ENCODE measurements at places on chromosomes 2 and 18.

- DNase-seq = no peak
Observed at GRCh38 chr18:23257686-23258565, 122.6 kb downstream of the CABLES1 start.

- no peak for DNase-seq
Observed at GRCh38 chr2:183219888-183220287, 95.6 kb downstream of the NUP35 start.

- no peak for DNase-seq
Observed at GRCh38 chr2:94996305-94997100, 29.0 kb upstream of the MAL start.

DNA sequence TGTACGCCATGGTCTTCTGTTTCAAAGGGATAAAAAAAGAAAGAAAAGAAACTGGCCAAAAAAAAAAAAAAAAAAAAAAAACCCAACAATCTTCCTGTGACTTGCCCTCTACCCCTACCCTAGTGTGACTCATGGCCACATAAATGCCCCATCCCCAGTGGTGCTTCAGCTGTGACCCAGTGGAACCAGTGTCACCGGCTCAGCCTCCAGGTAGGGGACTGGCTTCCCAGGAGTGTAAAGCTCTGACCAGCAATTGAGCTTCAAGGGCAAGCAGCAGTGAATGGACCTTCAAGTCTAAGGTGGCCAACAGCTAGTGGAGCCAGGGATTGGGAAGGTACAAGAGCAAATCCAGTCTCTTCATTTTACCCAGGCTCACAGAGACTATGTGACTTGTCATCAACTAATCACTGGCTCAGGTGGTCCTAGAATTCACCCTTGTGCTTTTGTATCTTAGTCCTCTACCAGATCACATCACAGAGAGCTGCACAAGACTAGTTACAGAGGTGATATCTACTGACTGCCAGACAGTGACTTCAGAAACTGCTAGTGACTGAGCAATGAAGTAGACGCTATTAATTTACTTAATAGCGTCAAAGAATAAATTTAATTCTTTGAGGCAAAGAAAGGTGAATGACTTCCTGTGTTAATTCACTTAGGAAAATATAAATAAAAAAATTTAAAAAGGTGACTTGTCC, 1.3 kb upstream of the TGFBRAP1 start:
- no peak for DNase-seq

DNA sequence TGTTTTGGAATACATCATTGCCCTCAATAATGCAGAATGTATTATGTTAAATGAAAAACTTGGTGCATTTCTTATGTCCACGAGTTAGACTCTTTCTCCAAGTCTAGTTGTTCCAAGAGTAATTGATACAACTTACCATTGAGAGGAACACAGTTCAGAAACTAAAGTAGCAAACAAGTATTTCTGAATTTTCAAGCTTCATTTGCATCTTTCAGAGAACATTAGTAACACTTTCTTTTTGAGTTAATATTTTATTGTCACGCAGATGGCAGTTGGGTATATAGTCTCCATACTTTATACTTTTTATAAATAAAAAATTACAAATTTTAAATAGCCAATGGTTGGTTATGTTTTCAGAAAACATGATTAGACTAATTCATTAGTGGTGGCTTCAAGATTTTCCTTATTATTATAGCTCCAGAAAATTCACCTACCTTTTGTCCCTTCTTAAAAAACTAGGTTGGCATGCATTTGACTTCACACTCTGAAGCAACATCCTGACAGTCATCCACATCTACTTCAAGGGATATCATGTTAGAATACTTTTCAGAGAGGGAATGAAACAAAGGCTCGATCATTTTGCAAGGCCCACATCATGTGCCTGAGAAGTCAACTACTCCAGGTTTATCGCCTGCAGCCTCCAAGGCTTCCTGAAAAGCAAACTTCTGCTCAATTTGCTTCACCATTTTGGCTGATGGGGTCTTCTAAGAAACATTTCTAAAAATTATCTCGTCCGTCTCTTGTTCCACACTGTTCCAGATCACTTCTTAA, 29.9 kb downstream of the LYPD6B start:
- DNase-seq = no peak

GRCh38 chr18:79123948-79124347, 54.8 kb downstream of the ATP9B start:
- no peak for DNase-seq

DNA sequence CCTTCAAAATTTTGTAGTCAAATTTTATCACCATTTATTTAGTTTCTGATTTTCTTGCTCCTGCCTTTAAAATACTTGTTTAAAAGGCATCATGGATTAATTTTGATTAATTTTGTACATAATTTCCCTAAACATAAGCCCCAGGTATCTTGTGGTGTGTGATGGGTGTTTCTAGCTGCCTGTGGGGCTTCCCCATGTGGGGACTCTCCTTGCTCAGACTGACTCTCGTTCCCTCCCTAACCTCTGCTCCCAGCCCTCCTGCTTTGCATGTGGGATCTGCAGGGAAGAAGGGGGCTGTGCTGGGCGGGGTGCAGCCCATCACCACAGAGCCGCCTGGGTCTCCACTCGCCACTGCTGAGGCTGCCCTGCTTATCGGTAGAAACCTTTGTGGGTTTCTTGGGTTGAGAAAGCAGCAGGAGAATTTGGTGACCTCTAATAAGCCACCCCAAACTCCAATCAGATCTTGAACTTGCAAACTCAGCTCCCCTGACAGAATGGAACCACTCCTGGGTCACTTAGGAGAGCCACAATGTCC, 72.5 kb downstream of the MRPS9 start:
- DNase-seq = no peak

DNA sequence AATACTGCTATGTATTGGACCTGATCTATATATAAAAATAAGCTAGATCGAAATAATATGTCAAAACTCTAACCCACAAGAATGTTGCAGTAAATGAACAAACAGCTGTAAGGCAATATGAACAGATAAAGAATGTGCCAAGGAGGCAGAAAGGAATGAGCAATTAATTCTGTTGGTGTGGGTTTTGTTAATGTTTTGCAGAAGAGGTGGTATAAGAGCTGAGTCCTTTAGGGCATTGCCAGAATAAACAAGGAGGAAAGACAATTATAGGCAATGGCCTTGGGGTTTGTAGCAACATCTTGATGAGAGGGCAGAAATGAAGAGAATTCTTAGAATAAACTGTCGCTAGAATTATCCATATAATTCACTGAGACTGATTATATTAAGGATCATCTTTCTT, 240.9 kb upstream of the GULP1 start:
- DNase-seq = no peak

DNA sequence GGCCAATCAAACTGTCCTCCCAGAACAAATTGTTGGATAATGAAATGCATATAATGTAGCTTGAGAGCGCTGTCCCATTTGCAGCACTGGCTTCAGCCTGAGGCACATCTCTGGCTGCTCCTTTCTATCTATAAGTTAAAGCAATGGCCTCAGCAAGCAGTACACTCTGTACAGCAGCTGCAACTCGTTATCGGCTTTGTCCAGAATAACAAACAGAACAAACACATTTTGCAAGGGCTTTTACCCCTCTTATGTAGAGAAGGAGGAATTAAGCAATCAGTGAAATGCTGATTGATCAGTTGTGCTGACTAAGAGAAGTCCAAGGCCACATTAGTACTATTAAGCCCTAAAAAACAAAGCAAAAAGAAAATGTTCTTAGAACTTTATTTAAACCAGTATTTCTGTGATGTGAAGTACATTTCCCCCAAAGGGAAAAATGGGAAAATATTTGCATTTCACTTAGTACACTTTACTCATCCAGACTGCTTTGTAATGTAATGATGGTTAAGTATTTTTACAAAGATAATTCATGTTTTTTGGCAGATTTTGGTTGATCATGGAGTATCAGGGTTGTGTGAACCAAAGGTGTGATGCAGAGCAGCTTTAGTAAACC, 15.0 kb upstream of the CPS1 start:
- DNase-seq = no peak

DNA sequence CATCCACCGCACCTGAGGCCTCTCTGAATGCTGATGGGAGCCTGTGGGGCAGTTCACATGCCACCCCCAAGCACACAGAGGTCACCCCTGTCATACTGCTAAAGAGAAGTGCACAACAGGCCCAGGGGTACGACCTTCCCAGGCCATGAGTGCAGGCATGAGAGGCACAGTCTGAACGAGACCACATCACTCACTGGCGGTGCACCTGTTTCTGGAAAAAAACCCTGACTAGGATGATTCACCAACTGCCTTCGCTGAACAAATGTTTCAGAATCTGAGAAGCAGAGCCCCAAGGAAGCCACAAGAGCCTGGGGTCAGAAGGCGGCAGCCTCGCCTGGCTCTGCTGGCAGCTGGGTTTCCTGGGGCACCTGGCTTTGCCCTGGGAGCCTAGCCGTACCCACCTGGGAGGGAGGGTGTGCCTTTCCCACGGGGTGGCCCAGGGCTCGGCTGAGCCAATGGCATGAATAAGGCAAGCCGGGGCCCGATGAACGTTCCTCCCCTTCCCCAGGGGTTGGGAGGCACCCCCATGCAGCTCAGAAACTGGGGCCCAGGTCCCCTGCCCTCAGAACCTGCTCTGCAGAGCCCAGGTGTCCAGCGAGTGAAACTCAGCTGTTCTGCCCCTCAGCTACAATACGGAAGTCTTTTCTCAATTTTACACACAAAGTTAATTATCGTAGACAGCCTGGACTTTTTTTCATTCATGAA, 73.8 kb downstream of the HDAC4 start:
- DNase-seq = no peak

DNA sequence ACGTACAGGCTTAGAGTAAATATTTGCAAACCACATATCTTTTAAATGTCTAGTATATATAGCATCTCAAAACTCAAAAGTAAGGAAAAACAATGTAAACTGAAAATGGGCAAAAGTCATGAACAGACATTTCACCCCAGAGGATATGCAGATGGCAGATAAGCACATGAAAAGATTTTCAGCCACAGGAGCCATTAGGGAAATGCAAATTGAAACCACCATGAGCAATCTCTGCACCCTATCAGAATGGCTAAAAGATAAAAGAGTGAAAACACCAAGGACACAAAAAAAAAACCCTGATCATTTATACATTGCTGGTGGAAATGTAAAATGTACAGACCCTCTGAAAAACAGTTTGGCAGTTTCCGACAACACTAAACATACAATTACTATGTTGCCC, 292.7 kb downstream of the ZNF516 start:
- no peak for DNase-seq

- DNase-seq = no peak
Observed at GRCh38 chr2:86786001-86786536, 4.6 kb downstream of the CD8A start.

GRCh38 chr2:3745920-3746319, 42.5 kb downstream of the DCDC2C start:
- no peak for DNase-seq

DNA sequence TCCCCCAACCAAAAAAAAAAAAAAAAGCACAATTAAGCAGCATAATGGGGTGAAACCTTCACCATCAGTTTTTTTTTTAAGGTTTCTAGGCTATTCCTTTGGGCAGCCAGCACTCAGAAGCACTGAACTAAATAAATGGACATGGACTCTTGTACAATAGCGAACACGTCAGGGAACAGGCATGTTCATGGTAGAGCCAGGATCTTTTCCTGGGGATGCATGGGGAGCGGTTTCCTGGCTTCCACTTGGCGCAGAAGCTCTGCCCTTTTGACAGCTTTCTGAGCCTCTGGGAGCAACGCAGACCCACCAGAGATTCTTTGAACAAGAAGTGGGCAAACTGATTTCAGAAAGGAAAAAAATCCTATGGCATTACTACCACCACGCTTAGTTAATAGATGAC, 35.0 kb downstream of the ALPK2 start:
- DNase-seq = no peak

DNA sequence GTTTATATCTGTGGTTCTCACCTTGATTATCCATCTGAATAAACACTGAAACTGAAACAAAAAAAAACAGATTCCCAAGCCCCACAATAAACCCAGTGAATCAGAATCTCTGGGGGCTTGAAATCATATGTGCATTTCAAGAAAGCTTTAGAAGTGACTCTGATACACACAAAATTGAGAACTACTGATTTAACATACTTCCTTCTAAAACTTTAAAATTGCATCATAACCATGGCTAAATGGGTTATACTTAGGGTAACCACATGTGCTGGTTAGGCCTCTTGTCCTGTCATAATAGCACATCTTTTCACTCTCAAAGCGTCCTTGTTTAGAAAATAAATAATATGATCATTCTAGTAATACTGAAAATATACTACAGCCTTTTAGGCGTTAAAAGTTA, 100.9 kb downstream of the ATAD2B start:
- no peak for DNase-seq

DNA sequence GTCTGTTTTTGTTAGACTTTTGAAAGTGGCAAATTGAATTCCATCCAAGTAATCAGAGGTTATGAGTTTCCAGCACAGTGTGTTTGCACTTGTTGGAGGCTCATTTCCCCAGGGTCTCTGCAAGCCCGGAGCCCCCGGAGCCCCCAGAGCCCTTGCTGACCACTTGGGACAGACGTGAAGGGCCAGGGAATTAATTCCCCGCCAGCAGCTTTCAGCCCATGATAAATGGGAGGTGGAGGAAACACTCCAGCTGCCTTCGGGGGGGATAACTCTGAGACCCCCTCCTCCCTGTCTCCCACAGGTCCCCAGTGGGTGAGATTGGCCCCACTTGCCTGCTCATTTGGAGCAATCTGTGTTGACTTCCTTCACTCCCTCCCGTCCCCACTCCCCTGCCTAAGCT, 79.2 kb downstream of the KLHL29 start:
- no peak for DNase-seq

- DNase-seq = no peak
Observed at GRCh38 chr2:234135750-234136221, 85.3 kb downstream of the SPP2 start.
